ENCODE measurements at places on chromosomes 7 and 10.

DNA sequence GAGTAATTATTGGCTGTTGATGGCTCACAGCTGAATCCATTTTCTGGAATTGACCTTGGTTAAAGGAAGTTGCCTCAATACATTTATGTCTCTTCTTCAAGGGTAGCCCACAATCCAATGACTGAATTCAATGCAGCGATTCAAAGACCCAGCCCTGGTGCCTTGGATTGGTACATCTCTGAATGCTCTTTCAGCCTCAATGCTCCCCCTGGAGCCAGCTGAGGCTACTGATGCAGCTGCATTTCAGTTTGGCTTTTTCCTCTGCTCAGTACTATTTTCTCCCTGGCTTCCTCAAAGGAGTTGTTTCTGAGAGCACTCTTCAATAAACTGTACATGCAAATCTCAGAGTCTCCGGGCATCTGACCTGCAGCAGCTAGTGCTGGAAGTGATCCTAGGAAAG, 633 bp upstream of the EBLN1 start:
- no peak for DNase-seq

GRCh38 chr7:77222819-77223218, 23.2 kb upstream of the FGL2 start:
- no peak for DNase-seq

DNA sequence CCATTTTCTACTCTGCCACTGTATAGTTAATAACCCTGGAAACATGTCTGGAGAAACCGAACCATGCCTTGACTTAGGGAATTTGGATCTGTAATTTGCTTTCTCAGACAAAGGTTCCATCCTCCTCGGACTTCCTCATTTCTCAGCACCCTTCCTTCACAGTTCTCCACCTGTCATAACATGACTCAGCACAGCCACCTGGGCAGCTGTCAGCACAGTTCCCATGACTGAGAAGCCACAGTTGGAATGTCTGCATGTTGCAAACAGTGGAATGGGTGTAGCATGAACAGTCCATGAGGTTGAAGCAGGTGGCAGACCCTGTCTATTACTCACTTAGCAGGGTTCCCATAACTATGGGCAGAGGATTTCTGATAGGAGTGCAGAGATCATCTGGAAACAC, 634 bp upstream of the OR9A4 start:
- DNase-seq: peak; percentile 75

GRCh38 chr7:4690953-4691856, 9.1 kb downstream of the FOXK1 start:
- no peak for DNase-seq

- DNase-seq: no peak
Measured at GRCh38 chr10:22986771-22987542, 59.1 kb downstream of the ARMC3 start.

Data from islet precursor cell (in vitro differentiated cells).